Brain microvascular endothelial cell (primary cell): ENCODE measurements at places on chromosomes 4 and X.

GRCh38 chr4:122583906-122584305 lies 37.0 kb downstream of the IL21 start:
- DNase-seq, result no peak

DNA sequence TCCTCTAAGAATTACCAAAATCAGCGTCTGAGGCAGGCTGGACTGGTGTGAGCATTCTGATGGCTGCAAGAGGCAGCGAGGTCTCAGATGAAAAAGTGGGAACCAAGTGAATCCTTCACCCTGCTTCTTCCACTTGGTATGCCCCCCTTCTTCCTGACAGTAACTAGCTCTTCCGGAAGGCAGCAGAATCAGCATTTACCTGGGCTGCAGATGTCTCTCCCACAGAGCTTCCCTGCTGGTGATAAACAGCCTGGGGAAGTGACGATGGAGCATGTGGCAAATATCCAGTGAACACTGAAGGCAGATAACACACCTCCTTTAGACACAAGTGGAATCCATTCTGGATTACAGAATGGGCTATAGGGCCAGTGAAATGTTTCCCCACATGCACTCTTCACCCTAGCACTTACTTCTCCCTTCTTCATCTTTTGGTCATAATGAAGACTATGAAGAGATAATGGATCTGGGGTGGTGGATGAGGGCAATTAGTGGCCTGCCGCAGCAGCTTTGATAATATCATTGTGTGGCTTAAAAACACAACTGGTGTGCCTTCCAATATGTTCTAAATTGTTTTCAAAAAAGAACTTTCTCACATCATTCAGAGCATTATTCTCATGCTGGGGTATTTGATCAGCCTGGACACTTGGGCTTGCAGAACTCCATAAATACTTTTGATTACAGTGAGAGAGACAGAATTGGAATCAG lies 60.8 kb upstream of the TBC1D9 start:
- no peak for DNase-seq

- no peak for DNase-seq
Measured at GRCh38 chrX:10379878-10380277, 223.1 kb downstream of the CLCN4 start.

DNA sequence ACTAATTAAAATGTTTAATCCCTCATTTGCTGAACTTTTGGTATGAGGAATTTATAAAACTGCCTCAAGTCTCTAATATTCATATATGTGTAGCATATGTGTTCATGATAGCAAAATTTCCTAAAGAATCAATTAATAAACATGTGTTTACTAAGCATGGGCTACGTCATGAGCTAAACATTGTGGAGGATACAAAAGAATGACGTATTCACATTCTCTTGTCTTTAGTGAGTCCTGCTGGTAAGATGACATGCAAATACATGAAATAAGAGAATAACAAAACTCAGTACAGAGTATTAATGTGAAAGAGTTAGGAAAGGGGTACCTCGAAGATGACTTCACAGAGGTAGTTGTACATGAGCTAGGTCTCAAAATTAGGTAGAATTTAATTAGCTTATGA lies 121.9 kb upstream of the POF1B start:
- DNase-seq, result no peak

GRCh38 chr4:73945674-73946449 lies 36.0 kb downstream of the PF4 start:
- no peak for DNase-seq

- DNase-seq, result no peak
Measured at GRCh38 chrX:76918033-76918432, 490.5 kb downstream of the MAGEE1 start.

GRCh38 chr4:2907706-2908293 lies 55.4 kb downstream of the NOP14 start:
- no peak for DNase-seq

DNA sequence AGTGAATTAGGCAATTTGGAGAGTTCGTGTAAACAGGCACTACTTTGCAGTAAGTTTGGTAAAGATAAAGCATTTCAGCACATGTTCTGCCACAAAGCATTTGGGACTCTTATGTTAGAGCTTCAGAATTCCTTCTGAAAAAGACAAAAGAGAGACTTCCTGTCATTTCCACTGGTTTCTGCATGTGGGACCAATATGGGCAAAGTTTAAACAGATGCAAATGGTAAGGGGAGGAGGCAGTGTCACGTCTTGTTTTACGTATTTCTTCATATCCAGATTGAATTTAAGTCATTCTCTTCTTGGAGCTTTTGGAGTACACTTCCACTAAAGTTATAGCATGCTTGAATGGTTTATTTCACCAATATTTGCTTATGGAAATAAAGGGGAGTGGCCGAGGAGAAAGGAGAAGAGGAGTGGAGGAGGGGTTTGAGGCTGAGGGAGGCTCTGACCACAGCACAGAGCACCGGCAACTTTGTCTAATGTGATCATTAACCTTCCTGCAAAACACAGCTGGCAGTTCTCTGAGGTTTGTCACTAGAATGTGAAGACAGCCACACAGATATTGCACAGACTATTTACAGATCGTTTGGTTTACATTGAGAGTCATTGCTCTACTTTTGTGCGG lies at the start of gene APELA:
Gene APELA, plus strand, starts transcription at position 479 of the 625 bp plus-strand sequence. CDS start 154 bp downstream, outside the sequence.
- no peak for DNase-seq

- DNase-seq, result no peak
Measured at GRCh38 chr4:61805227-61805626, 605.1 kb downstream of the ADGRL3 start.

- DNase-seq, result no peak
Measured at GRCh38 chrX:2266445-2267349, 234.1 kb downstream of the DHRSX start.

DNA sequence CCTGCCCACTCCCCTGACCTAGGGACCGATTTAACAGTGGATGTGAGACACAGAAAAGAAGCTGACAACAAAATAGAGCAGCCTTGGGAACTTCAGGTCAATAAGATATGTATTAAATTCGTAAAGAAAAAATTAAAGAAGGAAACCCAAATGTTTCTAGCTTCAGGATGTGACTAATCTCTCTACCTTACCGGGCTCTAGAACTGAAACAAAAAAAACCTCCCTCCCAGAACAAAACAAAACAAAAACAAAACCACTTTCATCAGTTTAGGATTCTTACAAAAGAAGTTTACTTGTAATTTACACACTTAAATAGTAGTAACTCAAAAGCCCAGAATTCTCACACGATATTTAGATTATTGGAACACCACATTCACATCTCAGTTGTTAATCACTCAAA lies 185.8 kb upstream of the RPS6KA3 start:
- DNase-seq, result no peak

DNA sequence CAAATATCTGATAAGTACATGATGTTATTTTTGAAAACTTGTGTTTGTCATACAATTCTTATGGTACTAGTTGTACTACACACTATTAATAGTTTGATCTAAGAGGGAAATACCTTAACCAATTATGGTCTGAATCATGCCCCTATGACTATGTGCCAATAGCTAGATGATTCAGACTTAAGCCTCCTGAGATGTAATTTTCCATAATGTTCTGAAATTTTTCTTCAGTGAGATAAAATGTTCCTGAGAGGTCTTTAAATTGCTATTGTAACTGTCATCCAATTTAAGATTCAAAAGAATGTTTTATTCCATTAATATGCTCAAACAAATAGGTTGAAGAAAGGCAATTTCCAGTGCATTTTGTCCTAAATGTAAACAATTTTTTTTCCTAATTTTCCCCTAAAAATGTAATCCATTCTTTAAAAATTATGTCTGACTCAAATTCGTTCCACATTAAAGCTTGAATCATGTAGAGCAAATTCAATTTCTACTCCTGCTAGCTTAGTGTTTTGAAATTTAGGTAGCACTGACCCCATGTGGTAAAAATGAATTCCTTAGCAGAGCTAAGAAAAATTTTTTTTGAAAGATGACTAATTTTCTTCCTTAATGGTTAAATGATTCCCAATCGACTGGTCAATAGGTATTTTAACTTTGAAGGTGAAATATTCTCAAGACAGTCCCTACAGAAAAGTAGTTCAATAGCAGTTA lies 49.1 kb downstream of the APOOL start:
- DNase-seq, result peak; percentile 14

DNA sequence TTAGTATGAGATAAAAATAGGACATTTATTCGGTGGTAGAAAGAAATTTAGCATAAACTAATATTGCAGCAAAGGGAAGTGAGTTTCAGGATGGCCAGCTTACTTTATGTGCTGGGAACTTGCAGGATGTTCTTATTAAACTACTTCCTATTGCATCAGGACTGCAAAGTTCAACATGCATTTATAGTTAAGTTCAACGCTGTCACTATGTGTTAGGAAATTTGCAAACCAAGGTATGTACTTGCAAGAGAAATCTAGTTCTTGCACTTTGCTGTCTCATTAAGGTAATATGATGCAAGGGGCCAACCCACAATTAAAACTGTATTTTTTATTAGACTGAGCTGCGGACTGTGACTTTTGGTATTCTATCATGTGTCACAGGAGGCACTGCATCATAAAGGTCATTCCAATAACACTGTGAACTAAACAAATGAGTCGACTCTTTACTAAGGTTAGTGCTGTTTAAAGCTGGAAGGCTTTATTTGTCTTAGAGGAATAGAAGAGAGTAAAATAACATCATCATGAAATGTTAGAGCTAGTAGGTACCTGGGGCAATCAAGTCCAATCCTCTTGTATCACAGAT lies 1525.7 kb upstream of the TENM3 start:
- no peak for DNase-seq

- peak; percentile 53 for DNase-seq
Measured at GRCh38 chrX:23694606-23695005, 27.3 kb downstream of the PRDX4 start.

DNA sequence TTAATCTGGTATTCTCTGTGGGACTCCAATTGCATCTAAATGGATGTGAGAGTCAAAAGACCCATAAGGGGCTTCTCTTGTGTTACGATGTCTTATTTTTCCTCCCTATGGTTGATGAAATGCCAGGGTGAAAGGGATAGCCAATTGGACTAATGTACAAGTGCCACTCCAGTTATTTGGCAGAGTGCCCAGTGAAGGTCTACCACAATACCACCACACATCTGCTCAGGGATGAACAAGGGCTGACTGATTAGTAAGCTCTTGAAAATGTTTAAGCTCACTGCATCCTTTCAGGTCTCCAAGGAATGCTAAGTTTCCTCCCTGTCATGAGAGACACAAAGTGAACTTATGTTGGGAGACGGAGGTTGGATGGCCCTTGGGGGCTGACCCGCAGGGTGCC lies 57.8 kb downstream of the HEPH start:
- no peak for DNase-seq

DNA sequence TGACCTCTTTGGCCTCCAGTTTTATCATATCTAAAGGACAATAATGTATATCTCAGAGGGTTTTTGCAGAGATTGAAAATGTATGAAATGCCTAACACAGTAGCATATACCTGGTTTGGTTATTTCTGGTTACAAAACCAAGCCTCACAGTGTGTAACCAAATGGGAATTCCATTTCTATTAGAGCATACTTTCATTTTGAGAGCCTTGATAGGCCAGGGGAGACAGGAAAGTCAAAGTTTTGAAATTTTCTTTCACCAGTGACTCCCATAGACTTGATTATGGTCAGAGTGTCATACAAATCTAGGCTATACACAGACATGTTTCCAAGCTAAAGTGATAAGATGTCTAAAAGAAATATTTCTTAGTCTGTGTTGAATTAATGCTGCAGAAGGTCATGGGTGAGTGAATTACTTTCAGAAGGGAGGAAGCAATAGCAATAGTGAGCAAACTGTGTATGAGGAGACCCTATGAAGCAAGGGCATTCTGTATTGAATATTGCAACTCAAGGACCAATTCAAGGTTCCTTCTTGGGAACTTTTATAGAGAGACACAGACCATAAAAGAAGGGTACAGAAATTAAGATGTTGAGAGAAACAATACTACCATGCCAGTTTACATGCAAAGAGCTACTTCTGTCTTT lies 151.1 kb downstream of the PDE5A start:
- no peak for DNase-seq

DNA sequence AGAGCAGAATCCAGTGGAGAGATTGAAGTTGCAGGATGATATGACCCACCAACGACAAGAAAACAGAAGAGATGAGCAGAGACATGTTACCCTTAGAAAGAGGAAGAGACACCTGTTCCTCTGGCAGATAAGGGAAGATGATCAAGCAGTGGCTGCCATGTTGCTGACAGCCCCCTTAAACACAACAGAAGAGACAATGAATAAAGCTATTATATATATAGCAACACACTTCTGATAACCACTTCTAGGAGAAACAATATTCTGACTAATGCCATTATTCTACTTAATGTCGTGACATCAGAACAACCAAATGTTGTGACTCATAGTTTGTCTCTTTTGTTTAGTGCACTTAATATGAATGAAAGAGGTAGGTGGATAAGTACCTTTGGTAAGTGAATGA lies 44.9 kb downstream of the SH3RF1 start:
- DNase-seq, result no peak

- no peak for DNase-seq
Measured at GRCh38 chr4:69832326-69833030, 27.5 kb downstream of the SULT1E1 start.

GRCh38 chr4:55545151-55545550 lies 1.6 kb downstream of the CLOCK start:
- DNase-seq, result no peak

DNA sequence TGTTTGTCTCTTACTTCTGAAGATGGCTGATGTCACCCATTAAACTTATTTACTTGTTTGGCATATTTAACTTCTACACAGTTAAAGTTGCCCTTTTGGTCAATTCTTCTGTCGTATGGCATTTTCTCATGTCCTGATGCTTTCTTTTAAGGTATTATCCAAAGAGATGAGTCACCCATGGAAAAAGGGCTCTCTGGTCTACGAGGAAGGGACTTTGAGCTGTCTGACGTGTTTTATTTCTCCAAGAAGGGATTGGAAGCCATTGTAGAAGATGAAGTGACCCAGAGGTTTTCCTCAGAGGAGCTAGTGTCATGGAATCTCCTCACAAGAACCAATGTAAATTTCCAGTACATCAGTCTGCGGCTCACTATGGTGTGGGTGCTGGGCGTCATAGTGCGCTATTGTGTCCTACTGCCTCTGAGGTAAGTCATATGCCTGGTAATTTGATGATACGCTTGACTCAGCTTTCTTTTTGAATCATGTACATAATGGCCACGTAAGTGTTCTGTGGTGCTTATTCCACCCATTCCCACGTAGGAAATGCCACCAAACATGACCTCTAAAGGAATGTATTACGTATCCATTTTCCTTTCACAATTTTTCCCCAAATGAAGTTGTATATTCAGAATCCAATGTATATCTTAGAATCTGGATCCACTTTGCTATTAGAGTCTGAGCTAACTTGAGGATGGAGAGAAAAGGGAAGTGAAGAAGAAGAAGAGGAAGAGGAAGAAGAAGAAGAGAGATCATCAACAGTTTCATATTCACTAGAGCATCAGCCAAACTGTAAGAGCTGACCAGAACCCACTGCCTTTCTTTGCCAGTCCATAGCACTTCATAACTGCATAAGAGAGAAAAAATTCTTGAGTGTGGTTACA lies 45.7 kb downstream of the GPAT3 start:
- no peak for DNase-seq

GRCh38 chrX:150572206-150572605 lies 3.8 kb downstream of the MTM1 start:
- no peak for DNase-seq

DNA sequence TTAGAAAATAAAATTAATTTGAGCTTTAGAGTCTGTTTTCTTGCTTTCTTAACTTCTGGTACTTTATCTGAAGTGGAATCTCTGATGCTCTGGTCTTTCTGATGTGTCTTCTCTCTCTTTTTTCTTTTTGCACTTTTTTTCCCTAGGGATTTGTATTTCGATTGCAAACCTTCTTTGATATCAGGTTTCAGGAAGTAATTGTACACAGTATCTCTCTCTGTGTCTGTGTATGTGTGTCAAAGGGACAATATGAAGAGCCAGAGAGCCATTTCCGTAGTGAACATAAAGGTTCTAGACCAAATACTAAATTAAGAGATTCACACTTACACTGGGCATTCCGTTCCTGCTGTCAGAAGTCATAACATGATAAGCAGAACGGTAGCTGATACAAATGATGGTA lies 325.0 kb downstream of the PCDH7 start:
- no peak for DNase-seq
